ENCODE measurements at places on chromosomes 3 and 15.

- DNase-seq = no peak
Measured at GRCh38 chr3:27456554-27456953, 27.6 kb downstream of the SLC4A7 start.

- no peak for DNase-seq
Measured at GRCh38 chr3:191397771-191398170, 63.2 kb upstream of the PYDC2 start.

DNA sequence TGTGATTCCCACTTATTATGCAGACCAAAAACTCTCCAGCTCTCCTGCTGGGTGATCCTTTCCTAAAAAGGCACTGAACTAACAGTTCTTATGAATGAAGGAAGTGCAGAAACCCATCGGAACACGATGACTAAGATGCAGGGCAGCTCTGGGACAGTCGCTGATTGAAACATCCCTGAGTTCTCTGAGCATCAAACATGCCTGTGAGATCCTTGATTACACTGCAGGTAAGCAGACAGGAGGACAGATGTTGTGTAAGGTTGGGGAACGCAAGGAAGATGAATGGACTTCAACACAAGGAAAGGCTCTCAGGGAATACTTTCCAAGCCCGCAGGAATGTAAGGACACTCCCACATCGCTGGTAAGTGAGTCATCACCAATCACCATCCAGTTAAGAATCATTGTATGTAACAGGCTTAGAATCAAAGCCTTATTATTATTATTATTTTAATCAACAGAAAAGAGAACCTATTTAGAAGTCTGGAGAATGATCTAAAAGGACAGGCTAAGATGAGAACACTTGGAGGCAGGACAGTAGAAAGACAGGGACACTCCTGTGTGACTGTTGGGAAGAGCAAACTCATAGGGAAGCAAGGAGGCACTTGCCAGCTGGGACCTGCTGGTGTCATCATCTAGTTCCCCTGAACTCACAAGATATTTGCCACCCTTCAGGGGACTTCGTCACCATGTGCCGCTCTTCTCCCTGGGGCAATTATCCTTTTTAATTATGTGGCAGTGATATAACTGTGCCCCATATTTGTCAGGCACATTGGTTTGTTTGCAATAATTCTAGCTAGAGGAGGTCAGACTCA is 26.0 kb downstream of the TMEM158 start:
- peak; percentile 64 for DNase-seq

DNA sequence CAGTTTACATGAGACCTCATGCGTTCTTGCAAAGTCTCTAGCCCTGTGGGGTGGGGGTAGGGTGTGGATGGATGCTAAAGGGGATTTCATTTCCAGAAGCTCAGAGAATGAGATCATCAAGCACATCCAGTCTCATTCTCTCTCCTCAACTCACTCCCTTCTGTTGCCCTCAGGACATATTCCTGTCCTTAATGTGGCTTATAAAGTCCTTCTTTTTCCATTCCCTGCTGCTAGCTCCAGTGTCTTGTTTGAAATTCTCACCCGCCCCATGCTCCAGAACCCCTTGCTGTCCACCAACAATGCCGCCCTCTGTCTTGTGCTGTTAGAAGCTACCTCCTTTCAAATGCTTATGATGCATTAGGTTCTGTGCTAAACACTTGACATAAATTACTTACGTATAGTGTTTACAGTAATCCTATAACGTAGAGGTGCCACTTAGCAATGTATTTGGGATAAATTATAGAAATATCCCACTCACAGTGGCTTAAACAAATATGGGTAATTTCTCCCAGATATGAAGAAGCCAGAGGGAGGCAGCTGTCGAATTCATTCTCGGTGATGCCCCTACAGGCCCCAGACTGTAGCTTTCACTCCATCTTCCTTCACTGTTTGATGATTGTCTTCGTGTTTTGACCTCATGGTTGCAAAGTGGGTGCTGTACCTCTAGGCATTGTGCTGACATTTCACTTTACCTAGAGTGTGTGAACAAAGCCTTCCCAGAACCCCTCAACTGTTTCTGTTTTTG is 273.1 kb upstream of the TBL1XR1 start:
- no peak for DNase-seq

DNA sequence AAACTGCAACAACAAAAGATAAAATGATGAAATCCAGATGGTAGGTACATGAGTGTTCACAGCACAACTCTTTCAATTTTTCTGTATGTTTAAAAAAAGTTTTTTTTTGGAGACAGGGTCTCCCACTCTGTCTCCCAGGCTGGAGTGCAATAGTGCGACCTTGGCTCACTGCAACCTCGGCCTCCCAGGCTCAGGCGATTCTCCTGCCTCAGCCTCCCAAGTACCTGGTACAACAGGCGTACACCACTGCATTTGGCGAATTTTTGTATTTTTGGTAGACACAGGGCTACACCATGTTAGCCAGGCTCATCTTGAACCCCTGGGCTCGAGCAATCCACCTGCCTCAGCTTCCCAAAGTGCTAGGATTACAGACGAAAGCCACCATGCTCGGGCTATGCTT is 18.6 kb downstream of the LRRFIP2 start:
- no peak for DNase-seq

DNA sequence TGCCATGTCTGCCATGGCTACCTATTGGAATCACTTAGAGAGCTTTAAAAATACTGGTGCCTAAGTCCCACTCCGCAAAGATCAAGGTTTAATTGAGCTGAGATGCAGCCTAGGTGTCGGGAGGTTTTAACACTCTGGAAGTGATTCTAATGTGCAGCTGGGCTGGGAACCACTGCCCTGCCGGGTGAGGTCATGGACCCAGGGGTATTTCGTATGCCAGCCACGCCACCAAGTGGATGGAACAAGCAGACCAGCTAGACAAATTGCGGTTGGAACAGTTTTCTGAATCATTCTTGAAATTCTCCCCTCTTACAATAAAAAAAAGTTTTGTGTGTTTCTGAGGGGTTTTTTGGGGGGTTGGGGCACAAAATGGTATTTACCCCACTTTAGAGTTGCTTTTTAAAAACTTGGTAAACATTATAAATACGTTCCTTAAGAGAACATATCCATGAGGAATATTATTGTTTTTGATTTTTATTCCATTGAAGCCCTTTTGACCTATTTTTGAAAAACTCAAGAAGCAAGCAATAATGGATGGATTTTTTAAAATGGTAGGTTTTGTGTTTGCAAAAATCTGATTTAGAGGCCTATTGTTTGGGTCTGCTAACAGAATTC is 66.2 kb upstream of the CSTA start:
- no peak for DNase-seq

DNA sequence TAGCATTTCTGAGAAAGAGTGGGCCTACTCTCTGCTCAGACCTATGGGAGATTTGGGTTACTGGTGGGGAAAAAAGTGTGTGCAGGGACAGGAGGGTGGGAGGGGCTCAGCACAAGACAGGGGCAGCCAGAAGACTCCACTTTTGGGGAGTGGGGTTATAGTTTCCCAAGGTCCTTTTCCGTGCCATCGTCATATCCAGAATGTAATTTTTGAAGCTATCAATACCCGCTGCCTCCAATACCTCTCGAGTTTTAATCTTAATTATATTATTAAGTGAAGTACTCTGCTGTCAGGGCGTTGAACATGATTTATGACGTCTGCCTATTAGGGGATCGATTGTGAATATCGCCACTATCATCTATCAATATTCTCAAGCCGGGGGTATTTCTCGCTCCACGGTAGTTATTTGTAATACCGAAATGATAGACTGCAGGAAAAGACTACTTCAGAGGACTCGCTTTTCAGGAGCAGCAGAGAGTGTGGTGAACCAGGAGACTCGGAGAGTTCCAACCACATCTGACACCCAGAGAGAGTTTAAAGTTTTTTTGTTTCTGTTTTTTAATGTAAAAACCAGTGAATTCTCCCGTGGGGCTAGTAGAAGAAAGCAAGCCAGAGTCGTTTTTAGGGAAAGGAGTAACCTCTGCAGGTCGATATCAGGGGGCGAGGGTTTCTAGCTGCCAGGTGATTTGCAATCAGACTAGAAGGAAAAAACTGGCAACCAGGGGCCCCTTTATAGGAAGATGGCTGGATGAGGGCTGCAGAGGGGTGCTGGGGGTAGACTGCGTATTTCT is 20.6 kb downstream of the NR2F2 start:
- no peak for DNase-seq

- DNase-seq = no peak
Measured at GRCh38 chr3:5128849-5129248, 6.8 kb downstream of the ARL8B start.

- no peak for DNase-seq
Measured at GRCh38 chr15:58517252-58517681, 85.5 kb downstream of the LIPC start.

GRCh38 chr3:25021816-25022215 is 406.2 kb upstream of the RARB start:
- no peak for DNase-seq

DNA sequence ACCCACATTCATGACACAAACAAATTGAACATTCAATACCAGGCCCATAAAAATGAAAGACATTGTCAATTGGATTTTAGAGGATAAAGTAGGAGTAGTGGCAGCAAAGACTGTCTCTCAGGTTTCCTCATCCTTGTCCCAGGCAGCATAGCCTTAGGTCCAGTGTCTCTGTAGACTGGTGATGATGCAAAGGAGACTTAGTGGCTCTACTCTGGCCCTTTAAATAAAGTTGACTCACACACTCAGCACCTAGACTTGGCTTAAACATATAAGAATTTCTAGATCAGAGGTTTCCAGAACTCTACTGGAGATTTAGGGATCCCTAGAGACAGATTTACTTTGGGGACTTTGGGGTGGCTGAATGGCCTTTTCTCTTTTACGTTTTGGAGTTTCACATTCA is 166.6 kb downstream of the NR1D2 start:
- DNase-seq = no peak

DNA sequence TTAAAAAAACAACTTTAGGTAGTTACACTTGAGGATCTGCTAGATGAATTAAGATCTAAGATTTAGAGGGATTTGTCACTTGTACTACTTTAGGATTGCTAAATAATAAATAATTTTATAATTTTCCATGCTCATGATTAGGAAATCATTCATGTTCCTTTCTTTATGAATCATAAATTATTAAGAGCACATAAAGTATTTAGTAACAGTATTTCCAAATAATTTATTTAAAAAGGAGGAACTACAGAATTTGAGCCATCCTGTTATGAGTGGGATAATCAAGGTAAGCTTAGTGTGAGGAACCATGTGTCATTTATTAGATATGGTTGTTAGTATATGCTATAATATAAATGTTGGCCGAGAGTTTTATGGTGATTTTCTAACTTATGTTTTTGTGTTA is 37.5 kb upstream of the C3orf38 start:
- no peak for DNase-seq

DNA sequence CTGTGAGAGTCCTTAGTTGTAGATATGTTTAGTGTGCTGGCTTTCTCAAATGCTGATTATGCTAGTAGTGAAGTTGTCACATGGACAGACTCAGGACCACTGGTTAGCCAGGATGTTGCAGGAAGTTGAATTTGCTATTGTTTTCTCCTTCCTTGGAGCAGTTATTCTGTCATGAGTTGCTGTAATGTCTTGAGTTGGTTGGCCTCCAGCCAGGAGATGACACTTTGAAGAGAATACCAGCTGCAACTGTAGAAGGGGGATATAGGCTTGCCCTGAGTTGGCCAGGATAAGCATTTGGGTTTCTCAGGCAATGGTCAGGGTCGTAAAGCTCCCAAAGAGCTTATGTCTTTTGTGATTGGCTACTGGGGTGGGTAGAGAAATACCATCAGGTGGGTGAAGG is 206.7 kb downstream of the ZNF621 start:
- DNase-seq = no peak

DNA sequence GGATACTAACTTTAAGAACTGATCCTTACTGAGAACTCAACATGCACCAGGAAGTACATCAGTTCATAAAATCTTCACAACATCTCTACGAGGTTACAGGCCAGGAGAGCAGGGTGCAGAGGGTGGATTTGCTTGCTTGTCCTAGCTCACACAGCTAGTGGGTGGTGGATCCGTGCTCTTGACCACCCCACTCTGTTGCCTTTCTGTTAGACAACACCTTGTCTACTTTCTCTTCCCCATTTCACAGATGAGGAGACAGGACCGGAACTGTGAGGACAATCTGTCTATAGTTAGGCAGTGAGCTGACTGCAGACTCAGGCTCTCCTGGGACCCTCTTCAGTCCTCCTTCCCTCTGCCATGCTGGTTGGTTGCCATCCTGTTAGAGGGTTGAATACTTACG is 221.7 kb upstream of the TLE3 start:
- no peak for DNase-seq

- DNase-seq = peak; percentile 46
Measured at GRCh38 chr15:80615783-80616391, 79.2 kb upstream of the ABHD17C start.

DNA sequence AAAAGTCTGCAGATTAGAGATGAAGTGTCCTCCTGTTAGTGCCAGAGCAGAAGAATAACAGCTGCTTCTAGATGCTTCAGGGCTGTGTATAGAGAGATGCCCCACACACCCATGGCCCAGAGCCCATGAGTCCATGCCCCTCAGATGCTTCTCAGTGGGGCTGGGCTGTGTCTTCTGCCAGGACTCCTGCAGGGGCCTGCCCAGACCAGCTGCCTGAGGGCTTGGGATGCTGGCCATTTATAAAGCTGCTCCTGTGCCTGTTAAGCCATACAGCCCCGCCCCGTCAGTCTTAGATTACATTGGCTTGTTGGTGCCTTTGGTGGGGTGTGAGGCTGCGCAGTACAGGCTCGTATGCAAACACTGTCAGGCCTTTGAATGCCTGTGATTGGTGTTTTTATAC is 318.0 kb upstream of the CTDSPL start:
- no peak for DNase-seq

GRCh38 chr15:80769829-80770705 is 9.1 kb upstream of the CEMIP start:
- no peak for DNase-seq

DNA sequence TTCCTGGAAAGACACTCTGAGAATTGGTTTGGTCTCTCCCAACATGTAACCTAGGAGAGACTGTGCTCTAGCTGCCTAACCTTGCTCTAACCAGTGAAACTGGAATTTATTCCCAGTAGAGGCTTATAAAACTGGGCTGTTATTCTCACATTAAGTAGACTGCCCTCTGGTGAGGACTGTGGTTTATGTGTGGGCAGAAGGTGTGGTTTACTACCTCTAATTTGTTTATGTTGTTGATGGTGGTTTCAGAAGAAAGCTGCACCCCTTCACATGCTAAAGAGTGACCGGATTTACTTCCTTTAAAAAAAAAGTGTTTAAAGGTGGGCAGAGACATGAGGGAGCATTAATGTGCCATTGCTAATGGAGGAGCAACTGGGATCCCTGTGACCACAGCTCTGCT is 273.2 kb downstream of the MECOM start:
- DNase-seq = no peak

- DNase-seq = no peak
Measured at GRCh38 chr3:134542287-134542958, 56.6 kb downstream of the CEP63 start.

- DNase-seq = no peak
Measured at GRCh38 chr3:7843441-7843840, 658.2 kb upstream of the LMCD1 start.

- DNase-seq = no peak
Measured at GRCh38 chr3:50299929-50300680, 900 bp upstream of the HYAL3 start.

DNA sequence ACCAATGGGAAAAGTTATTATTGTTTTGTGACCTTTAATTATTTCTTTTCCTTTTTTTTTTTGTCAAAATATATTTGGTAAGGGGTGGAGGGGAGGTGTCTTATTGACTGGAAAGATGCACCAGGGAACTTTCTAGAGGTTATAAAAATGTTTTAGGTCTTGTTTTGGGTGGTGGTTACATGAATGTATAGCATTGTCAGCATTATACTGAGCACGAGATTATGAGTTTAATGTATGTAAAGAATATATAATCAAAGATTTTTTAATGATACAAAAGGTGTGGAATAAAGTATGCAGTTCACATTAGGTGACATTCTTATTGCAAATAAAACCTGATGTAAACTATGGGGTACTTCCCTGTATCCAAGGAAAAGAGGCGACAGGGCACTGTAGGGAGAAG is 23.0 kb upstream of the MAP3K13 start:
- no peak for DNase-seq
